Mesothelial cell of epicardium (in vitro differentiated cells): ENCODE measurements at places on chromosomes 12 and 14.

GRCh38 chr14:30349520-30349919 is 209.4 kb upstream of the G2E3 start:
- H3K27ac ChIP-seq = no peak overlapping the region
- no peak for DNase-seq
- no peak overlapping the region for H3K4me3 ChIP-seq
- H3K27me3 ChIP-seq = no peaks in the 10 kb centered on the region

GRCh38 chr14:58749066-58749669 is 111.4 kb downstream of the DACT1 start:
- H3K4me1 ChIP-seq = peaks cover 46% of the 10 kb centered on the region
- H3K36me3 ChIP-seq = no peaks in the 10 kb centered on the region
- H3K4me3 ChIP-seq = no peak overlapping the region
- H3K27ac ChIP-seq = peak overlapping the region; percentile 48
- H3K27me3 ChIP-seq = no peaks in the 10 kb centered on the region

DNA sequence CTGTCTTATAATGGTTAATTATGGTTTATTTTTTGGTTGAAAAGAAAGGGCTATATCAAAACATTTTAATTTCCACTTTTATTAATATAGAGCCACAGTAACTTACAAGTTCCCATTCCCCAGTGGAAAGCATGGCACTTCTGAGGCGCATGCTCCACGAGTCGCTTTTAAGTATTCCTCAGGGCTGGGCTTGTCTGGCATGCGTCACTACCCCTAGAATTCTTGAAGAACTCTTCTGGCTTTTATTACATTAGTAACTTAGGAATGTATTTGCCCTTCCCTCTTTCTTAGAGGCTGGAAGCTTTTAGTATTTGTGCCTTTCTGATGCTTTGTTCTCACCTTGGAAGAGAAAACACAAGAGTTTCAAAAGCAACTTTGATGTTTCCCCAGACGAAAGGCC is 81.1 kb downstream of the ESR2 start:
- H3K27me3 ChIP-seq = no peaks in the 10 kb centered on the region
- peaks cover 27% of the 10 kb centered on the region for H3K4me1 ChIP-seq
- H3K27ac ChIP-seq = peak overlapping the region; percentile 96

DNA sequence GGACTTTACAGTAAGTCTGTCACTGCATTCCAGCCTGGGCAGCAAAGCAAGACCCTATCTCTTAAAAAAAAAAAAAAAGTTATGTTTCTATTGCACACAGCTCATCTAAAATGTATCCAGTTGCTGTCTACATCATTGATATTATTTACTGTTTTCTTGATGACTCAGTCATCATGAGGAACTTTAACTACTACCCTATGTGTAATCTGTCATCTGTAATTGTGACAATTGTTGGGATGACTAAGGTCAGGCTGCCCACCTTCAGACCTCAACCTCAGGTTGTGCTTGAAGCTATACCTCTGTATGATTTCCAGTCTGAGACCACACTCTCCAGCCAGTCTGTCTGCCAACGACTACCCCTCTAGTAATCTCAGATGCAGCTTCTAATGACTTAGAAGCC is 15.3 kb downstream of the PPP1R13B start:
- peaks cover 9% of the 10 kb centered on the region for H3K4me1 ChIP-seq
- H3K4me3 ChIP-seq = no peak overlapping the region
- no peak overlapping the region for H3K27ac ChIP-seq
- no peaks in the 10 kb centered on the region for H3K27me3 ChIP-seq
- H3K36me3 ChIP-seq = no peaks in the 10 kb centered on the region
- no peak for DNase-seq

DNA sequence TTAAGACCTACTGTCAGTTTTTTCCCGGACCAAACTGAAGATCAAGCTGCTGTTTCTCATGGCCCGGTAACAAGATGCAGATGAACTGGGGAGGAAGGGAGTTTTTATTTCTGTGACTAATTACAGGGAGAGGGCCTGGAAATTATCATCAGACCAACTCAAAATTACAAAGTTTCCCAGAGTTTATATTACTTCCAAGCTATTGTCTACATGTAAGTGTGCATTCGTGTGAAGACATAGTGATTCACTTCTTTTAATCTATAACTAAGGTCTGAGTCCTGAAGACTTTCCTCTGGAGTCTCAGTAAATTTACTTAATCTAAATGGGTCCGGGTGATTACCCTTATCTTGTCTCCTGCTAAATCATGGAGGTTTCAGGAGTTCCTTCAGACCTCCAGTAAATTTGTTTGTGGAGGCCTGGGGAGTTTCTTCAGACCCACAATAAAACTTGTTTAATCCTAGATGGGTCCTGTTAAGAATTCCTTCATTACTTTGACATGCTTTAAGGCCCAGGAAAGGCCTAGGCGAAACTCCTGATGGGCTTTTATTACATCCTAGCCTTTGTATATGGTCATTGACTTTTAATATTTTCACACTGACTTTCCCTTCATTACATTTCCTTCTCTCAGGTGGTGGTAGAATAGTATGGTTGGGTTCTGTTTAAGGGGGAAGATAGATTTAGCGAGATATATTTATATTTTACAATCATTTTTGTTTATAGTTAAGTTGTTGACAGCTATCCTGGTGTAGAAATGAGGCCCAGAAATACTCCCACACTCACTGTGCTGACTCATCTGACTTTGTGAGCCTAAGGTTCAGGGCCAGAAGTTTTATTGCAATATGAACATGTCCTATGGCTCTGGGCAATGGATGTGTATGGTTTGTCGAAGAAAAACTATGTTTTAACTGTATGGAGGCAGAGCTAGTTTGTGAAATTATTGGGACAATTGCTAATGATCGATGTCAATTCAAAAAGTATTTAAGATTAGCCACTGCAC is 627.0 kb upstream of the FBXO33 start:
- H3K27ac ChIP-seq = peak overlapping the region; percentile 37
- H3K27me3 ChIP-seq = no peaks in the 10 kb centered on the region
- DNase-seq = no peak

DNA sequence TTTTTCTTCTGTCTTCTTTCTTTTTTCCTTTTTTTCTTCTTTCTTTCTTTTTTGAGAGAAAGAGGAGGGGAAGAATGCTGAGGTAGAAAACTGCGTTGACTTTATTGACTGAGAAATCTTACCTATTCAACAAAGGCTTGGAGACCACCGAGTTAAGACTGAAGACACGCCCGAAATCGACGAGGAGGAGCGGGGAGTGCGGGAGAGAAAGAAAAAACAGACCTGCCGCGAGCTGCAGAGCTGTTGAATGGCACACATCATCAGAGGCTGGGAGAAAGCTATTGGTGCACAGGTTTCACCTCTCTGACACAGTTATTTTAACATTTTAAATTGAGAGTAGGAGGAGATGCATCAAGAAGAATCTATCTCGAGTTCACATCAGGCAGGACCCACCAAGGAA is 5.1 kb downstream of the ASCL1 start:
- no peak overlapping the region for H3K4me3 ChIP-seq
- peaks cover 3% of the 10 kb centered on the region for H3K36me3 ChIP-seq

- H3K4me1 ChIP-seq = peaks cover 6% of the 10 kb centered on the region
- H3K27me3 ChIP-seq = no peaks in the 10 kb centered on the region
- no peak overlapping the region for H3K27ac ChIP-seq
- no peak overlapping the region for H3K4me3 ChIP-seq
Observed at GRCh38 chr12:39355841-39356240, 87.1 kb downstream of the KIF21A start.

GRCh38 chr14:90319634-90320541 is 11.9 kb downstream of the NRDE2 start:
- DNase-seq = no peak
- no peaks in the 10 kb centered on the region for H3K27me3 ChIP-seq
- H3K4me3 ChIP-seq = no peak overlapping the region
- H3K27ac ChIP-seq = no peak overlapping the region
- peaks cover 39% of the 10 kb centered on the region for H3K36me3 ChIP-seq

DNA sequence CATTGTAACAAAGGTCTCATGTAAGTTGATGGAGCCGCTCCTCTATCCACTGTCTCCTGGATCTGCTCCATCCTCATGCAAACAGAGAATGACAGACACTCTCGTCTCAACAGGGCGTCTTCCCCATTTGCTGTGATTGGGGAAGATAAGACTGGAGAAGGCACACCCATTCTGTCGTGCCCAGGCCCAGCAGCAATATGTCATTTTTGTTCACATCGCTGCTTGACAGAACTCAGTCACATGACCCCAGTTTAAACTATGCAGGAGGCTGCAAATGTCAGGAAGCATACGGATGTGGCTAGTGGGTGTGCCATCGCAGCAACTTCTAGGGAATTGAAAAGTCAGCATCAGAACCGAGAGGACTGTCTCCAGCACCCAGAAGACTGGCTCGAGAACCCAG is 290.5 kb downstream of the TMEM132D start:
- H3K27ac ChIP-seq = no peak overlapping the region
- no peaks in the 10 kb centered on the region for H3K27me3 ChIP-seq
- H3K4me1 ChIP-seq = peaks cover 9% of the 10 kb centered on the region
- no peaks in the 10 kb centered on the region for H3K36me3 ChIP-seq
- H3K4me3 ChIP-seq = no peak overlapping the region

GRCh38 chr14:99749763-99750715 is 43.2 kb upstream of the EML1 start:
- H3K27me3 ChIP-seq = peaks cover 22% of the 10 kb centered on the region
- peak overlapping the region; percentile 57 for H3K27ac ChIP-seq
- DNase-seq = no peak
- peaks cover 55% of the 10 kb centered on the region for H3K4me1 ChIP-seq
- no peak overlapping the region for H3K4me3 ChIP-seq
- no peaks in the 10 kb centered on the region for H3K36me3 ChIP-seq

GRCh38 chr14:96268431-96269358 is 12.7 kb downstream of the BDKRB1 start:
- no peaks in the 10 kb centered on the region for H3K27me3 ChIP-seq
- DNase-seq = no peak
- peaks cover 18% of the 10 kb centered on the region for H3K36me3 ChIP-seq

- H3K4me3 ChIP-seq = no peak overlapping the region
- no peak for DNase-seq
- H3K27me3 ChIP-seq = peaks cover 25% of the 10 kb centered on the region
- no peaks in the 10 kb centered on the region for H3K36me3 ChIP-seq
- H3K4me1 ChIP-seq = peaks cover 4% of the 10 kb centered on the region
Observed at GRCh38 chr12:52370926-52371608, 3.8 kb upstream of the KRT85 start.

DNA sequence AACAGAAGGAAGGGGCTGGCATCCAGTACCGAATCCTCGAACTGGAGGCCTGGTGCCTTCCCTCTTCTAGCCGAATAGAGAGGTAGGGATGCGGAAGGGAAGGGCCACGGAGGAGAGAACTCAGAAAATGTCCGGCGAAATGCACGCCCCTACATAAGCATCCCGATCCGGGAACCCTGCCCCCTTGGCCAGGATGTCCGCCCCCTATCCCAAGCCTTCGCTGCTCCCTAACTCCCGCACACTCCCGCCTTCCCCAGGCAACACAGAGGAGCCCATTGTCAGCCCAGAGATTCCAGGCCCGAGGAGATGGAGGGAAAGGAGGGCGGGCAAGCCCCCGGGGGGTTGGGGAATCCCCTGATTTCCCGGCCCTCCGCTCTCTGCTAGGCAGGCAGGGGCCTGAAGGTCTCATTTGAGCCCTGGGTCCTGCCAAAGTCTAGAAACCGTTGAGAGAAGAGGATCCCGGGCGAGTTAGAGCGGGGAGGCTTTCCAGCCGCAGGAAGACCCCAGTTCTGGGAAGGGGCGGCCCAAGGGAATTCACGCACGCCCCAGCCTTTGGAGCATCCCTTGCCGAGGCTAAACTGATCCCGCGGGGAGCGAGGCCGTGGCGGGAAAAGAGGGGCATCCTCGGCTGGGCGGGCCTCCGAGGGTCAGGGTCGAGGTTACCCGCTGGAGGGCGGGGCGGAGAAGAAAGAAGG is 569 bp upstream of the ARHGEF40 start:
- peaks cover 7% of the 10 kb centered on the region for H3K27me3 ChIP-seq
- peak overlapping the region; percentile 88 for H3K4me3 ChIP-seq
- peaks cover 31% of the 10 kb centered on the region for H3K4me1 ChIP-seq
- H3K27ac ChIP-seq = peak overlapping the region; percentile 95
- H3K36me3 ChIP-seq = peaks cover 5% of the 10 kb centered on the region
- no peak for DNase-seq

DNA sequence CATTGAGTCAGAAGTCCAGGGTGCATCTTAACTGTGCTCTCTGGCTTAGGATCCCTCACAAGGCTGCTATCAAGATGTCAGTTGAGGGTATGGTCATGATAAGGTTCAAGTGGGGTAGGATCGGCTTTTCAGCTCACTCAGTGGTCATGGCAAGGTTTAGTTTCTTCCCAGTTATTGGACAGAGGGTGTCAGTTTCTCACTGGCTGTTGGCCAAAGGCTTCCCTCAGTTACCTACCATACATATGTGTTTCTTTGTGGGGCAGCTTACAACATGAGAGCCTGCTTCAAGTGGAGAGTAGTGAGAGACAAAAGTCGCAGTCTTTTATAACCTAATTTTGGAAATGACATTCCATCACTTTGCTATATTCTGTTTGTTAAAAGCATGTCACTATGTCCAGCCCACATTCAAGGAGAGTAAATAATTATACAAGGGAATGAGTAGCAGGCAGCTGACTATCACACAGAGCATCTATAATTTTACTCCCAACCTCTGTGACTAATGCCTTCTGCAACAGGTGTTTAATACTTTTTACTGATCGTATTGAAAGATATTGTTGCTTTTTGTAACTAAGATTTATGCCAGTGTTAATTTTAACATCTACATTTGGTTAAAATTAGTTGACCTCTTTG is 572.8 kb upstream of the FBXO33 start:
- peaks cover 18% of the 10 kb centered on the region for H3K4me1 ChIP-seq
- no peaks in the 10 kb centered on the region for H3K36me3 ChIP-seq
- no peaks in the 10 kb centered on the region for H3K27me3 ChIP-seq
- DNase-seq = no peak
- H3K27ac ChIP-seq = no peak overlapping the region
- no peak overlapping the region for H3K4me3 ChIP-seq

GRCh38 chr12:52195065-52195730 is 3.4 kb upstream of the KRT80 start:
- no peak for DNase-seq
- peaks cover 65% of the 10 kb centered on the region for H3K4me1 ChIP-seq
- no peaks in the 10 kb centered on the region for H3K36me3 ChIP-seq
- no peaks in the 10 kb centered on the region for H3K27me3 ChIP-seq
- peak overlapping the region; percentile 98 for H3K27ac ChIP-seq

- H3K4me1 ChIP-seq = peaks cover 8% of the 10 kb centered on the region
- peak within 1 kb of the TSS; percentile 92 for H3K4me3 ChIP-seq
- peak; percentile 63 for DNase-seq
Observed at GRCh38 chr12:56266693-56267442, at the start of gene COQ10A. TSS of gene COQ10A (plus strand) at chr12:56266942. CDS start at chr12:56267119, 177 bp downstream.

GRCh38 chr14:75429562-75429961 is 1.7 kb downstream of the JDP2 start:
- H3K36me3 ChIP-seq = peaks cover 14% of the 10 kb centered on the region
- H3K27ac ChIP-seq = peak overlapping the region; percentile 95
- peak overlapping the region; percentile 82 for H3K4me3 ChIP-seq

GRCh38 chr12:112176321-112177010 is 51.1 kb downstream of the TRAFD1 start:
- H3K4me1 ChIP-seq = no peaks in the 10 kb centered on the region
- no peaks in the 10 kb centered on the region for H3K27me3 ChIP-seq
- H3K36me3 ChIP-seq = peaks cover 38% of the 10 kb centered on the region
- H3K27ac ChIP-seq = no peak overlapping the region
- no peak overlapping the region for H3K4me3 ChIP-seq

- H3K27me3 ChIP-seq = no peaks in the 10 kb centered on the region
- no peak overlapping the region for H3K4me3 ChIP-seq
- no peak overlapping the region for H3K27ac ChIP-seq
- H3K4me1 ChIP-seq = peaks cover 10% of the 10 kb centered on the region
- H3K36me3 ChIP-seq = no peaks in the 10 kb centered on the region
- DNase-seq = no peak
Observed at GRCh38 chr14:81743605-81744004, 210.0 kb upstream of the SEL1L start.
